ENCODE measurements at places on chromosomes 5 and 9.
A peak's percentile ranks its signal among the peaks of the same experiment; 100 is the strongest.

DNA sequence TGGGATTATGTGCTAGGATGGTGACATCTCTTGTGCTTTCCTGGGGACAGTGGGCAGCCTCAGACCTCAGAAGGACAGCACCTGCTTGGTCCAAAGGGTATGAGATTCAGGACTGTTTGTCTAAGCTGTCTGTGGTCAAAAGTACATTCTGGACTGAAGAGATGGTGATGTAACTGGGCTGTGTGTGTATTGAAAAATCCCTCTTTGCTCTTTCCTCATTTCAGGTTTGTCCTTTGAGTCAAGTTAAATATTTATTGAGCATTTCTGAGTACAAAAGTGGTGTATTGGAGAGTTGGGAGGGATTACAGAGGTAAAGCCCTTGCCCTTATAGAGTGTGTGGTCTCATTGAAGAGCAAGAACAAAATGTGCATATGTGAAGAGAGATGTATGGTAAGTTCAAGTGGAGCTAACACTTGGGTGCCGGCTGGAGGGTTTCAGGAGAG lies 46.7 kb downstream of the RCL1 start:
- no peak for DNase-seq

DNA sequence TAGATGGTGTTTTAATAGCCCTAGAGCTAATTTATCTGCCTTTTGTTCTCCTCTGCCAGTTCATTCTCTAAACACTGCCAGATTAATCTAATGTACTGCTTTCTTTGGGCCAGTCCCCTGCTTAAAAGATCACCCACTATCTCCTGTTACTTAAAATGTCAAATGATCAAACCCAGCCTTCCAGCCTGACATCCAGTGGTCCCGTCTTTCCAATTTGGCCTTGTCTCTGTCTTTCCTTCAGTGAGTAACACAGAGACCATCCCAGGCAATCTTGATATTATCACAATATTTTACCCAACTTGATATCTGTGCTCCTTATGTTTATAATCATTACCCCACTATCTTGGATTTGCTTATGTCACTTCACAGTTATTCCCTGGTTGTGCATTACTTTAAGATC lies 12.0 kb downstream of the PRR16 start:
- DNase-seq: no peak

DNA sequence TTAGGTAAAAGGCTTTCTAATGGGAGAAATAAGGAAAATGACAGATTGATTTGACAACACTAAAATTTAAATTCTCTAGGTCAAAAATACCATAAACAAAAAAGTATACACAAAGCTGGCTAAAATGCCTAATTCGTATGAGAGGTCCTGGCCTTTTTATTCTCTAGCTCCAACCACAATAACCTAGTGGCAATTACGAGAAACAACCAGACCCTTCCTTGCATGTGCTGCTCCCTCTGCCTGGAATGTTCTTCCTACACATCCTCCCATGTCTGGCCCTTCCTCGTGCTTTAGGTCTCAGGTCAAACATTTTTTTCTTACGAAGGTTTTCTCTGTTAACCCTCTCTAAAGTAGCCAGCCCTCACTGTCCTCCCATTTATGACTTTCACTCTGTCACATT lies 176.4 kb upstream of the PLPPR1 start:
- no peak for DNase-seq

DNA sequence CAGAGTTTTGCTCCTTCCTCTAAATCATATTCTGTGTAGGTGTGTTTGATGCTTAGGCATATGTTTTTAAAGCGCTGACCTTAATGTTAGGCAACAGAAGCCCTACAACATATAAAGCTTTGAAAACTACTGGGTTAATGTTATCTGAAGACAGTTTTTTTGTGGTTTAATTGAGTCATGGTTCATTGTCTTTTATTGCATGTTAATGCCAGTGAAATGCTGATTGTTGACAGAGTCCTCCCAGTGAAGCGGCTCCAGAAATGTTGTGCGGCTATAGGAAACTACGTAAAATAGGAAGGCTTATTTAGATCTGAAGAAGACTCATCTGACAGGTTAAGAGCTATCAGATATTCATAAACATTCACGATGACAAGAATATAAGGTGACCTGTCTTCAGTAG lies 424.6 kb downstream of the CCDC171 start:
- DNase-seq: peak; percentile 26

DNA sequence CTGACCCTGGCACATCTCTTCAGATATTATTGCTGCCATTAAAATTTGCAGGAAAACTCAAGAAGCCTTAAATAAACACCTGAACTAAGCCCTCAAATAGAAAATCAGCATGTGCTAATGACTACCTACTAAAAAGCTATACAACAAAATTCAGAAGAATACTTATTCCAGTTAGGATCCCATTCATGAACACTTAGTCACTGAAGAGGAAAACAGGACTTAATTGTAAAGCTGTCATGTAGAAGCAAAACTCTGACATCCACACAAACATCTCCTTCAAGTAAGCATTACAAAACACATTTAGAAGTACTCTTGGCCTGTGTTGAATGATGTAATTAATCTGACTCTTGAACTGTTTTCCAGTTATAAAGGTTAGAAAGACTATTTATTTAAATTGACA lies 19.9 kb downstream of the ELL2 start:
- peak; percentile 42 for DNase-seq

- DNase-seq: no peak
Observed at GRCh38 chr9:129185991-129186390, 7.9 kb upstream of the IER5L start.

DNA sequence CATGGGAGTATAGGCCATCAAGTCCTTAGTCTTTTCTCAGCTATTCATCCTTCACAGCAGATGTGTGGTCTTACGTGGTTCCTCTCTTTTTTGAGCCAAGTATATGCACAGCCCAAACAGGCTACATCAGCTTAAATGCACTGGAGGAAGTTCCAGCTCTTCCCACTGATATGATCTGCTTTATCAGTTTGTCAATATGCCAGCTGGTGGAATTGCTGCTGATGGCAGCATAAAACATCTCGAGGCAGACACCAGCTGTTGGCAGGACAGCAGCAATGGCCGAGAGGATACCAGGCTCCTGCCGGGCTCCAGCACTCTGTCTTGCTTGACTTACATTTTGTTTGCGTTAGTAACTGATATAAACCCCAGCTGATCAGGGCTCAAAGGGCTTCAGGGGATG lies 143.4 kb downstream of the TENT4A start:
- DNase-seq: no peak

- no peak for DNase-seq
Observed at GRCh38 chr5:18732556-18733479, 1098.6 kb downstream of the TAF11L14 start.

DNA sequence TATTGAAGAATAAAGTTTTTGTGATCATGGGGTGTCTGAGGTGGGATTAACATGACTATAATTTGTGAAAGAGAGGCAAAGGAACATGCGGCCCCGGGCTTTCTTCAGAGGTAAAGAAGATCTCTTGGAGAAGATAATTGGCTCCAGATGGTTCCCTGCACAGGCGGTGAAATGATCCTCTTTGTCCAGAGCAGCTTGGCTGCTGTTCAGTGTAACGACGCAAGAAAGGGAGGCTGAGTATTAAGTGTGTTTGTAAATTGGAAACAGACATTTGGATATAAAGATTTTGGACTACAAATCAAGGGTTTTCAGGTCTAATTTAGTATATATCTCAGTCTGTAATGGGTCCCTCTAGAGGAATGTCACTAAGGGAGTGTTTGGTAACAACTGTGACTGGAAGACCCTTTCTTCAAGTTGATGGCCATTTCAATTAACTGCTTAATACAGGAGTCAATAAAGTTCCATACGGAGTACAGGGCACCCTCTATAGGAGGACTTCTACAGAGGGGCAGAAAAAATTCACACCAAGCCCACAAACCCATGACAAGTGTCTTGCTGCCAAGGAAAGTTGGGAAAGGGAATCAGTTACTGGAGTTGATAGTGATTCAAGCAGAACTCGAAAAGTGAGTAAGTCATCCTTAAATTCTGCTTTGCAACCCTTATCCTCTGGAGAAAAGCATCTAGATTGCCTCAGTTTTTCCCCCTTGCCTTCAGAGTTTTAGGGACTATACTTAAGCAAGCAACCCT lies 4.1 kb downstream of the EQTN start:
- peak; percentile 76 for DNase-seq

DNA sequence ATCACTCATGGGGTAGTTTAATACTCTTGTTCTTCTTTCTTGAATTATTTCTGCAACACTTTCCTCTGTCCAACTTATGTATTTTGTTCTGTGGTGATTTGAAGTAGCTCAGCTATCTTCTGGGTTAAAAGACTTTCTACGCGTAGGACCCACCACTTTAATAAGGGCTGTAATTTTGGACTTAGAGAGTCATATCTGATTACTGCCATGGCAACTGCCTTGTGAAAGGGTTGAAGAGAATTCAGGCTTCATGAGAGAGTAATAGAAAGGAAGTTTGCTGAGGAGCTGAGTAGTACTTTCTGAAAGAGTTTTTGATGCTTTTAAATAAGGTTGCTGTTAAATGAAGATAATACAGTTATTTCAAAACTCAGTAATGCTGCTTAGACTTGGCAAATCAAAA lies 89.5 kb downstream of the TLE4 start:
- no peak for DNase-seq

- DNase-seq: peak; percentile 84
Observed at GRCh38 chr5:50595199-50595598, 71.2 kb upstream of the PARP8 start.

DNA sequence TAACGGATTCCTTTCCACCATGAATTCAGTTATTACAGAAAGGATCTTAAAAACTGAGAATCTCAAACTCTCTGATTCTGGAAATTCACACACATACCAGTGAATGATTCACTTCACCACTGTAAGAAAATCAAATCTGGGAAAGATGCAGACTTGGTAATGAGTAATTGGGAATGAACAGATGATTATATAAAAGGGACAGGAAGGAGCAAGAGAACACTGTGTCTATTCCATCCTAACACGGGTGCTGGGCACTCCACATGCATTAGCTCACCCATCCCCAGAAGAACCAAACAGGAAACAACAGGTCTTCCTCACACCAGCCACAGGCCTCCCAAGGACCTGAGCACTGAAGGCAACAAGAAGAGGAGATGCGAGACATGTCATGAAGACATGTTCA lies 74.8 kb upstream of the ZNF622 start:
- peak; percentile 78 for DNase-seq

GRCh38 chr5:35061211-35061770 lies 13.5 kb upstream of the AGXT2 start:
- DNase-seq: no peak

DNA sequence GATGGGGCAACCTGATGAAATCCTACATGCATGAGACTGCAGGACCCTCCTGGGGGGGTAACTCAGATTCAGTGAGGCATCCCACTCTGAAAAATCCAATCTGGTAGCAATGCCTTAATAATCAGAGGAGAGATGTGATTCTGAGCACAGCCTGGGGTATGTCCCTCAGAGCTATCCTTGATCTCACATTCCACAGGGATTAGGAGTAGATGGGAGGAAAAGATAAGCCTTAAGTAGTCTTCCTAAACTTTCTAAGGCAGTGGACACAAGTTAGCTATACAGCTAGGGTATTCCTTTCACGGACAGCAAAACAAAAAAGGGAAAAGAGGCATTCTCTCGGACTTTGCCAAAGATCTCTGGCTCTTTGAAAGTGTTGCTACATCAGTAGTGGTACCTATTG lies 3.9 kb upstream of the SPATA9 start:
- DNase-seq: peak; percentile 58

- DNase-seq: no peak
Observed at GRCh38 chr5:143215690-143216089, 187.8 kb downstream of the NR3C1 start.

DNA sequence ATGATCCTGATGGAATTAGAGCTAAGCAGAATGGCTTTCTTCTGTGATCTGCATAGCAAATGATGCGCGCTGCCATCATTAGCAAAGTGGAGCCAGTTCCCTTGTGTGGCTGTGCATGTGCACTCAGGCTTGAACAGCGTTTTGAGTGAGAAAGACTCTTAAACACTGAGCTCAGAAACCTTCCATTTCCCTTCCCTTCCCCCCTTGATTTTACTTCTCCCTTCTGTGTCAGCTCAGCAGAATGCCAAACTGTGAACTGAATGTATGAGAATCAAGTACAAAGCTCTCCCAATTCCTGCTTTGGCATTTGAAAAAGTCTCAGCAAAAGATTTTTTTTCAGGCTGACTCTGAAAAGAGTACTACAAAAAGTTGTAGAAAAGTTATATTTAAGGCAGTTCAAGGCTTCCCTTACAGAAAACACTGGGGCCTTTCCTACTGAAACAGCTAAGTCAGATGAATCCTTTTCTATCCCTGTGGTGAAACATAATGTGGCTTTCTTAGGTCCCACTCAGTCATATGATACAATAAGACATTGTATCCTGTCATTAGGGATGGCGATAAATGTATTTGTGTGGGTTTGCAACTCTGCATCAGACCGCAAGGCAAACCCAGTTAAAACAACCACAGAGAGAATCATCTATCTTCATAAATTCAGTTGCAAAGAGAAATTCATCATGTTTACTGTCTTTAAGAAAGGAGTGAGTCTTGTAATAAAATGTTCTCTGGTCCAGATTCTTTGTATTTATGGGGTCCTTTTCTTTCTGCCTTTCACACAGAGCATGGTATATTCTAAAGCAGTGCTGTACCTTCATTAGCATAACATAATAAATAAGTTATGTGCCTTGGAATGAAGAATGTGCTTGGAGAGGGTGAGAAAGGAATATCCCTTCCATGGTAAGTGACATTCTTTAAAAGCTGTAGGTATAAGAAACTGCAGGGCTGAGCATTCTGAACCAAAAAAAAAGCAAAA lies 222.6 kb downstream of the CAAP1 start:
- no peak for DNase-seq

DNA sequence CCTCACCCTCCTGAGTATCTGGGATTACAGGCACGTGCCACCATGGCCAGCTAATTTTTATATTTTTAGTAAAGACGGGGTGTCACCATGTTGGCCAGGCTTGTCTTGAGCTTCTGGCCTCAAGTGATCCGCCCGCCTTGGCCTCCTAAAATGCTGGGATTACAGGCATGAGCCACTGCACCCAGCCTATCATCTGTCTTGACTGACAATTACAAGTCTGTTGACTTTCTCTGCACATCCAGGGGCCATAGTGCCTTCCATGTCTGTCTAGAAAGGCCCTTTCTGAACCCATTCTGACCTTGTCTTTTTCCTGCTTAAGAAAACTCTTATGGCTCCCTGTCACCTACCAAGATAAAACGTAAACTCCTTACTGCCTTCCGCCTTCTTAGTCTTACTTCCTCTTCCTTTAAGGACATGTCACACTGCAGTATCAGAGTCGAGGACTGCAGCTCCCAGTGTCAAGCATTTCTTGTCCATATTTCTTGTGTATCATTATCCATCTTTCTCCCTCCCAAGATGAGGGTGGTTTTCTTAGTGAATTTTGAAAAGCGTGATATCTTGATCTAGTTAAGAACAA lies 49.9 kb upstream of the SHB start:
- DNase-seq: no peak
